ENCODE measurements at places on chromosomes 4 and X. TPM values are rescaled to one million over a fixed set of nuclear protein-coding genes. Genes with fewer than 3 reads are reported as not detected.

DNA sequence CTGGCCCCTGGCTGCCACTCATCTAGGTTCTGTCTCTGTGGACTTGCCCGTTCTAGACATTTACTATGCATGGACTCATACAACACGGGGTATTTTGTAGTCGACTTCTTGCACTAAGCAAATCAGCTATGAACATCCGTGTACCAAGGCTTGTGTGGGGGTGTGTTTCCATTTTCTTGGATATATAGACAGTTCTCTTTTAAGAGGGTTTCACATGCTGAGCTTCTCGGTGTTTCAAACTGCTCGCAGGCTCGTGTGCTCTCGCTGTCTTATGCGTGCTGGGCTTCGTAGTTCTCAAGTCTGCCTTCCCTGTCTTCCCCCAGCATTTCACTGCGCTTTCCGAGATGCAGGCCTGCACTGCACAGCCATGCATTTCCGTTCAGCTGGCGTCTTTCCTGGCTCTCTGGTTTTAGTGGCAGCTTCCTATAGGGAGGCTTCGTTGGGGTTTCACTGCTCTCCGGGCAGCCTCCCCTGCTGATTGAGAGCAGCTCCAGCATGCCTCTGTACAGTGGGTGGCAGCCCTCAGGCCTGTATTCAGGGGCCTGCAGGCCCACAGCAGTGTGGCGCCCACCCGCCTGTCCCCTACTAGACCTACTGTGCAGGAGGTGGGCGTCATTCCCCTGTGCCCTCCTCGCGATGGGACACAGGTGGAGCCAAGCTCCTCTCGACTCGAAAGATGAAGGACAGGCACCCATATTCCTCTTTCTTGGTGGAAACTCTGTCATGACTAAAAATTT lies 27.6 kb downstream of the ZBTB49 start:
- DNase-seq: no peak

- DNase-seq: no peak
Observed at GRCh38 chrX:27380163-27380845, 82.8 kb downstream of the PPP4R3C start.

DNA sequence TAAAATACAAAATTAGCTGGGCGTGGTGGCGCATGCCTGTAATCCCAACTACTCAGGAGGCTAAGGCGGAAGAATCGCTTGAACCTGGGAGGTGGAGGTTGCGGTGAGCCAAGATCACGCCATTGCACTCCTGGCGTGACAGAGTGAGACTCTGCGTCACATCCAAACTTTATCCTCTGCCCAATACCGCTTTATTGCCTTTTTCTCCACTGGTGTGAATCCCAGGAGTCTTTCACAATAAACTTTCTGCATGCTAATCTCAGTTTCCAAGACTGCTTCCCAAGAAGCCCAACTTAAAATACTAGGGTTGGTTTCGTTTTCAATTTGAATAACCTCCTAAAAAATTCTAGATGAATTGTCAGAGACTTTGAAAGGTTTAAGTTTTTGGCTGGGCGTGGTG lies 27.2 kb upstream of the DHX15 start:
- no peak for DNase-seq

GRCh38 chr4:164977243-164978164 lies at the start of gene TRIM61:
TRIM61 (minus strand) TSS chr4:164977657; CDS start chr4:164970002, 7,655 bp downstream.
- peak; percentile 69 for DNase-seq

BRS3 gene
- not detected for total RNA-seq

DNA sequence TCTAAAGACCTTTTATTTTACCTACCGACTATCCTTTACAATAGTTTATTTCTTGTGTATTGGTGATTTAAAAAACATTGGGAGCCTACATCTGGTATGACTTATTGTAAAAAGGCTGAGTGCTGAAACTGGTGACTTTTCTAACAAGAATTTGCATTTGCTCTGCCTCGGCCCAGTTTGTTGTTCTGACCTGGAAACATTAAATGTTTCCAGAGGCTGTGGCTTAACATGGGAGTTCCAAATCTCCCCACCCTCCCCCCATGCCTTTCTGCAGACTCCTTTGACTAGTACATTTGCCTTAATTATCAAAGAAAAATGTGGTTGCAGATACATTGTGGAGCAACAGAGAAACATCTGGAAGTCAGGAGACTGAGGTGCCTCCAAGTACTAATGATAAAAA lies 39.8 kb downstream of the SPCS3 start:
- no peak for DNase-seq

DNA sequence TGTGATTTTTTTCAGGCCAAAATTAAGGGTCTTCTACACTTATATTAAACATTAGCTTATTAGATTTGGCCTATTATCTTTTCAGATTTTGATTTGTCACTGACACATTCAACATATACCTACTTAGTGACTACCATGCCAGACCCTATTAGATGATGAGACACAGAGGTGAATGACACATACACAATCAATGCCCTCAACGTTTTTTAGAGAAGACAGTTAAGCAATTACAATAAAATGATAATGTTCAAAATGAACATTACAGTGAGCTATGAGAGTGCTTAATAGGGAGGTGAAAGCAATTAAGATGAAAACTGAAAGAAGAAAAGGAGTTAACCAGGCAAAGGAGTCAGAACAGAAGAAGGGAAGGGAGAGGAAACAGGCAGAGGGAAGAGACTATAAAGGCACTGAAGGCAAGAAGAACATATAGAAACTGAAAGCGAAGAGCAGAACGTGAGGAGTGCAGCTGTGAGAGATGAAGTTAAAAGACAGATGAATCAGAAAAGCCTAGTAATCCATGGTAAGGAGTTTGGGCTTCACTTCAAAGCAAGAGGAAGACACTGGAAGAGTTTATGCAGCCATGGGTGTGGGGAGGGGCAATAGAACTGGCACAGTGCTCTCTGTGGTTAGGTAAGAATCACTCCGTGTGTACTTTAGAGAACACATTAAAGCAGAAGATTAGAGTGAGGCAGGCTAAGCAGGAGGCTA lies 119.0 kb downstream of the REELD1 start:
- peak; percentile 37 for DNase-seq

- DNase-seq: peak; percentile 16
Observed at GRCh38 chr4:183600189-183600685, 58.7 kb downstream of the RWDD4 start.

GRCh38 chr4:26144526-26145155 lies 176.2 kb upstream of the RBPJ start:
- no peak for DNase-seq

HTN3 gene
- not detected for total RNA-seq

Measured in activated CD4-positive, alpha-beta memory T cell treated with anti-CD3 and anti-CD28 coated beads for 36 hours (primary cell).